Non-pigmented ciliary epithelial cell (primary cell): ENCODE measurements at places on chromosomes 6 and 20.

- peak; percentile 94 for DNase-seq
These were observed 119.1 kb upstream of the MAP7 start for GRCh38 chr6:136669299-136669699.

GRCh38 chr6:47230579-47230978 is 79.1 kb downstream of the TNFRSF21 start:
- no peak for DNase-seq

DNA sequence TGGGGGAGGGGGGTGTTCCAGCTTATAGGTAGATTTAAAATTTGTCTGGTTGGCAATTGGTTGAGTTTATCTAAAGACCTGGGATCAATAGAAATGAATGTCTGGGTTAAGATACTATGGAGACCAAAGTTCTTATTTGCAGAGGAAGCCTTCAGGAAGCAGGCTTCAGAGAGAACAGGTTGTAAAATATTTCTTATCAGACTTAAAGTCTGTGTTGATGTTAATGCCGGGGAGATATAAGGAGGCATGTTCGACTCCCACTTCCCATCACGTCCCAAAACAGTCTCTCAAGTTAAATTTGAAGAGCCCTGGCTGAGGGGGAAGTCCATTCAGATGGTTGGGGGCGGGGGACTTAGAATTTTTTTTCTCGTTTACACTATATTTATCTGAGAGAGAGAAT is 12.3 kb upstream of the BLCAP start:
- DNase-seq: no peak

DNA sequence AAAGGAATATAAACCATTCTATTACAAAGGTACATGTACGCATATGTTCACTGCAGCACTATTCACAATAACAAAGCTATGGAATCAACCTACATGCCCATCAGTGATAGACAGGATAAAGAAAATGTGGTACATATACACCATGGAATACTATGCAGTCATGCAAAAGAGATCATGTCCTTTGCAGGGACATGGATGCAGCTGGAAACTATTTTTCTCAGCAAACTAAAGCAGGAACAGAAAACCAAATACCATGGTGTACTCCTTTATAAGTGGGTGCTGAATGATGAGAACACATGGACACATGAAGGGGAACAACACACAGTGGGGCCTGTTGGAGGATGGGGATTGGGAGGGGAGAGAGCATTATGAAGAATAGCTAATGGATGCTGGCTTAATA is 104.6 kb upstream of the CENPW start:
- DNase-seq: no peak

- DNase-seq: no peak
These were observed 532.1 kb upstream of the JAG1 start for GRCh38 chr20:11205769-11206362.

DNA sequence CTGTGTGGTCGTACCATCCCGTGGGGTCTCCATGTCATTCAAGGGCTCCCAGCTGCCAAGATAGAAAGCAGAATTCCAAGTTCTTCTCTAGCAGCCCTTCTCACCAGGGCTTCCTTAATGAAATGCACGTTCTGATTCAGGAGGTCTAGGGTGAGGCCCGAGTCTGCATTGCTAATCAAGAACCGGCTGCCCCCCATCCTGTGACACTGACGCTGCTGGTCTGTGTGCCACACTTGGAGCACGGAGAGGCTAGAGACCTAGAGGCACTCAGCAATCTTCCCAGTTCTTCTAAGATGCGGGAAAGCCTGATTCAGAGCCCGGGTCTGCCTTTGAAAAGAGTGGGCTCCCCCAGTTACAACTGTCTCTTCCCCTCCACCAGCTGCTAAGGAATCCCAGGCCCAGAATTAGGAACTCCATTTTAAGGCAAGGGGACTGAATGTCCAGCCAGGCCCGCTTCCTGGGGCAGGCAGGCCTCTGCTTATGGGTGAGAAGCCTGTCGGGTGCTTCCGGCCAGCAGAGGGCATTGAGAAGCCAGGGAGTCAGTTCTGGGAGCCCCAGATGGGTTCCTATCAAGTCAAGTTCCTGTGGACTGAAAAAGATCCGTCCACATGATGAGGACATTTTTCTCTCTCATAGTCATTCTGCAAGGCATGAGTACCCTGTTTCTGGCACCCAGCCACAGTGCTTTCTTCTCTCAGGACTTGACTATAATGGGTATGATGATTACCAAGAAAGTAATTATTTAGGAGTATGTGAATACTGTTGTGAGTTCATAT is 69.8 kb upstream of the RIN2 start:
- peak; percentile 85 for DNase-seq

- no peak for DNase-seq
These were observed 119.9 kb upstream of the PRND start for GRCh38 chr20:4601630-4602296.

GRCh38 chr20:33450867-33451266 is 7.3 kb upstream of the SNTA1 start:
- no peak for DNase-seq

DNA sequence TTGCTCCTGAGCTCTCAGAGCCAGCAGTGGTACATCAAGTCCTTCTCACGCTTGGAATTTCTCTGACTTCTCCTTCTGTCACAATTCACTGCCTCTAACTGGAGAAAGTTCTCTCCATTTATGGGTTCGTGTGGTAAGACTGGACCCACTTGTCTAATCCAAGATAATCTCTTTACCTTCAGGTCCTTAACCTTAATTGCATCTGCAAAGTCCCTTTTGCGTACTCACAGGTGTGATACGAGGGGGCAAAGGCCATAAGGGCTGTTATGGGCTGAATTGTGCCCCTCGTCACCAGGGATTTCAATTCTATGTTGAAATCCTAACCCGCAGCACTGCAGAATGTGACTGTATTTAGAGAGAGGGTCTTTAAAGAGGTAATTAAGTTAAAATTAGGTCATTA is 27.5 kb upstream of the TBC1D22B start:
- DNase-seq: no peak

DNA sequence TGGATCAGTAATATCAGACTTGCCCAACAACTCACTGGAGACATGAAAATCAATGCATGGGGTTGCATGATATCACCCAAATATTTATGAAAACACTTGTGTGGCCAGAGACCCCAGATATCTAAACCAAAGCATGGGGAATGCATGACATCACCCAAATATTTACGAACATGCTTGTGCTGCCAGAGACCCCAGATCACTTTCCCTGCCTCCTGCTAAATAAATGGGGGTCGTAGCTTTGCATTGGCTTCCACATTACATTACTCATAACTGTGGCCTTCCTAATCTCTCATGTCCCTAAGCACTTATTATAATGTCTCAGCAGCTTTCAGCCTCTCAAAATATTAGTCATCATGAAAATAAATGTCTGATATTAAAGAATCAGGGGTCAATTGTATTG is 838.0 kb upstream of the DEFB115 start:
- DNase-seq: no peak

DNA sequence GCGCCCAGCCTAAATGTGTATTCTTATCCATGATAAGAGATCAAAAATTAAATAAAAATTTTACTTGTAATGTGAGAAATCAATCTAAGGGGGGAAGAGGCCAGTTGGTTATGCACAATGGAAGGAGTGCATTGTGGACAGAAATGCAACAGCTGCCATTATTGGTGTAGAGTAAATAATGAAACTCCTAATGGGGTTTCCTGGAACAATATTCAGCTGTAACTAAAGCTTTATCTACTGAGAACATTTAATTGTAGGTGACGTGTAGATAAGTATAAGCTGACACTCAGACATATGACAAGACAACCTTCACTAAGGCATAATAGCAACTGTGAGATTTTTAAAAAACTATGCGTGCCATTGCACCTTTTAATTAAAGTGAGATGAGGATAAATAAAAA is 71.4 kb downstream of the CEP57L1 start:
- DNase-seq: no peak

- no peak for DNase-seq
These were observed 56.0 kb downstream of the IRF4 start for GRCh38 chr6:447381-448165.

GRCh38 chr6:109523478-109523877 is 40.5 kb upstream of the ZBTB24 start:
- no peak for DNase-seq
